ENCODE measurements at places on chromosomes 2 and 18.

- no peak for DNase-seq
Measured at GRCh38 chr18:79389689-79390088, 6.0 kb upstream of the NFATC1 start.

DNA sequence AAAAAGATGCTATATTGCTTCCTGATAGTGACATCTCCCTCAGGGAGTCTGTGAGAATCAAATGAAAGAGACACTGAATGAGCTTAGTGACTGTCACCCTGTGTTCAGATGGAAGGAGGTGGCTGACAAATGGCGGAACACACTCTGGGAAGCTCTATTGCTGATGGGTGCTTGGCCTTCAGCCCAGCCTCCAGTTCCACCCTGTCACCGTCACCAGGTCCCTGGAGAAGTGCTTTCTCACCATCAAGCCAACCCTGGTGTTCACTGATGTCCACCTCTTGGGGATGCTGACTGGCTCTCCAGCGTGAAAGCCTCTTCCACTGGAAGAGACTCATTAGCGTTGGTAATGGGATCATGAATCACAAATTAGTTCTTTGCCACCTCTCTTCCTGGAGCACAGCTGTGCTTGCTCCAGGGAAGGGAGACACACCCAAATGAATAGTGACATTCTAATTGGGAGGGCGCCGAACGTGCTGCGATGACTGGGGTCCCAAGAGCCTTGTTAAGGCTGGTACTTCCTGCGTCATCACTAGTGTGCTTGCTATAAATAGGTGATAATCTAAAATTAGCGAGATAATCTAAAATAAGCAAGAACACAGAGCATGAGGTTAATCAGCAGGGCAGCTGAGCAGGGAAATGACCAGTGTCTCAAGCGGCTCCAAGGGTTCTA lies 154.0 kb downstream of the CLIP4 start:
- DNase-seq, result no peak

DNA sequence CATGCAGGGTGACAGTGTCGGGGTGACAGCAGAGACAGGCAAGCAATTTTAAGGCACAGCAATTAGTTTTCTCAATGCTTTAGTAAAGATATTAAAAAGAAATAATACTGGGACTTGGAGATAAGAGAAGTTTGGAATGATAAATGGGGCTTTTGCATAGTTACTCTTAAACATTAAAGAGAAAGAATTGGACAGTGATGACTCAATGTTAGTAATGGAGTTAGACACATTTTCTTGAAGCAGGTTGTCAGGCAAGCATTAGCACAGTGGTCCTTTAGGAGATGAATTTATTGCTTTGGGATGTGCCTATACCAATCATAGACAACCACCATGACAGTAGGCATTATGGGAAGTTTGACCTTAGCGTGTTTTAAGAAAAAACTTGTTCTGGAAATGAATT lies 228.3 kb upstream of the RAB12 start:
- DNase-seq, result no peak

DNA sequence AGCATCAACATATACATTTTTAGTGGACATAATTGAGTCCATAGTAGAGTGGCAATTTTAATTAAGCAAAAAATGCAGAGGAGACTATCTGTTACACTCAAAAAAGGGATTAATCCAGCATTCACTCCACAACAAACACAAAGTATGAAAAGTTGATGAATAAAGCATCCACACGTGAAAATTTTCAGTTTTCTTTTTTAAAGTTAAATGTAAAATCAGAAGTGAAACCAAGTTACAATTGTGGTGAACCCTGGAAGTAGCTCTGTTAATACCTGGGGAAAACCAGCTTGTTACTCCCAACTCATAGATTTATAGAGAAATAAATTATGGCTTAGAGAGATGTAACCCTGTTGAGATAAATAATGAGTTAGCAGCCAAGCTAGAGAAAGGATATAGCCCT lies 807.8 kb downstream of the TRIB2 start:
- DNase-seq, result no peak

DNA sequence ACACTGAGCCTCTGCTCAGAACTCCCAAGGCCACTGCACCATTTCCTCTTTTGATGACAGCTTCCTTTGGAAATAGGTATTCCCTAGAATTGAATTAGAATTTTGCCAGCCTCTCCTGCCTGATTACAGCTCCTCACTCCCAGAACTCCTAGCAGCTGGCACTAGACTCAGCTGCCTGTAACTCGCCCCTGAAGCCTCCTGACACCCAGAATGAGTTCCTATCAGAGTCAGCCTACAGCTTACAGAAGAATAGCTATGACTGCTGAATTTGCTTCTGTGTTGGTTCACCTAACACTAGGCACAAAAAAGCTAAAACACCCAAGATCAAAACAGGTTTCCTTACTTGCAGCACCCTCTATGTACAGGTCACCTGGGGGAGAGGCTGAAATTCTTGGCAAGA lies 108.2 kb upstream of the PTPRM start:
- no peak for DNase-seq

DNA sequence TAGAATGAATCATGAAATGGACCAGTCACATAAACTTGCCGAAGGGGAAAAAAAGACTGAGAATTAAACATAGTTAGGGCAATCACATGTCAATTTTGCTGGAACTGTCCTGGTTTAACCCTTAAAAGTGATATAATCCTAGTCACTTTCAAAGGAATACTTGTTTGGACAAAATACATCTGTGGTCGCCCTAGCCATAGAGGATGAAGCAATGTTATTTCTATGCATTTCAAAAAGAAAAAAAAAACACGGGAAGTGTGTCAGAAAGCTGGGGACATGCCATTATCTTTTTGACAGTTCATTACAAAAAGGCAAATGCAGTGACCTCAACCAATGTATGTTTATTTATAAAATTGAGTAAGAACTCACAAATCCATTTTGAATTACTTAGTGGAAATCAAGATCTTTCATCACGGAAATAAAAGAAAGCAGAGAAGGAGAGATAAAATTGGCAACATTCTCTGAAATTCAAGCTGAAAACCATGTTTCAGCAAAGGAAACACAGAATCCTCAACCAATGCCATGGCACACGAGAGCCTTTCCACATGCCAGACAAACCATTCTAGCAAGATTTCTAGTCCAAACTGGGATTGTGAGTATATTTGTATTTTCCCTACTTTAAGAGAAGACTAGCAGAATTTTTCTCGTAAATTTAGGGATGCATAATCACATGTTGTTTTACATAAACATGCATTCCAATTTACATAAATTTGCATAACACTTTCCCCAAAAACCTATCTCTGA lies 854.3 kb upstream of the ACVR2A start:
- DNase-seq, result no peak

GRCh38 chr2:11128243-11128951 lies 26.9 kb upstream of the SLC66A3 start:
- no peak for DNase-seq

GRCh38 chr2:149464396-149464795 lies 123.2 kb downstream of the MMADHC start:
- DNase-seq, result no peak

- DNase-seq, result no peak
Measured at GRCh38 chr2:98654699-98655495, 46.5 kb downstream of the UNC50 start.

DNA sequence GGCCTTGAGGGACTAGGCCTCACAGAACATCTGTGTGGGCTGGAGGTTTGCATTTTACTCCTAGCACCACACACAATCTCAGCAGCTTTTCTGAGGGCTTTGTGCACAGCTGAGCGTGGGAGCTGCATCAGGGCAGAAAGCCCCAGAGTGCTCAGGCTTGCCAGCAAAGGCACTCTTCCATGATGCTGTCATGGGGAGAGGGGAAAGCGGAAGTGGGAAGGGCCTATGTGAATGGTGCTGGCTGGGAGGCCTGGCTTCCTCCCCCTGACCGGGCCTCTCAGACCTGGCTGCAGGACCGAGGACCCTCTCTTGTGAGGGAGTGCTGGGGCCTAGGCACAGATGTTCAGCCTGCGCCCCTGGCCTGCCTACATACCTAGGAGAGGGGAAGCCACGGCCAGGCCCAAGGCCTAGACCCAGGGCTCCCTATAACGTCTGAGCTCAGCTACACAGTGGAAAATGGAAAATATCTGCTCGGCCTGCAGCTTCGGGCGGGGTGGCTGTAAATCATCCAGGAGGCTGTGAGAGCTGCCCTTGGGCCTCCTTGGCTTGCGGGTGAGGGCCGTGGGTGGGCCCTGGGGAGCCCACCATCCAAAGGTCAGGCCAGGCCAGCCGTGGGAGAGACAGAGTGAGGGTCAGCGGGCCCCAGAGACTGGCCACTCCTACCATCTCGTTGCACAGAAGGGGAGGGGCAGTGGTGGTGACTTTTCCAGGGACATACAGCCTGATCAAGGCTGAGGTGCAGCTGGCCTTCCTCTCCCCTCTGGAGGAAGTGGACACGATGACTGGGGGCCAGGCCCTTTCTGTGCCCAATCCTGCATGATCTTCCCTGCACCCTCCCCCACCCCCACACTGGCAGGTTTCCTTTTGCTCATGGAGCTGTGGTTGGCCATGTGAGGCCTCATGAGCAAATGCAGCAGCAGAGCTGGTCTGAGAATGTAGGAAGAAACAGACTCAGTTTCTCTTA lies 22.8 kb downstream of the GLI2 start:
- DNase-seq, result no peak

GRCh38 chr18:27948986-27949385 lies 227.9 kb downstream of the CDH2 start:
- no peak for DNase-seq

DNA sequence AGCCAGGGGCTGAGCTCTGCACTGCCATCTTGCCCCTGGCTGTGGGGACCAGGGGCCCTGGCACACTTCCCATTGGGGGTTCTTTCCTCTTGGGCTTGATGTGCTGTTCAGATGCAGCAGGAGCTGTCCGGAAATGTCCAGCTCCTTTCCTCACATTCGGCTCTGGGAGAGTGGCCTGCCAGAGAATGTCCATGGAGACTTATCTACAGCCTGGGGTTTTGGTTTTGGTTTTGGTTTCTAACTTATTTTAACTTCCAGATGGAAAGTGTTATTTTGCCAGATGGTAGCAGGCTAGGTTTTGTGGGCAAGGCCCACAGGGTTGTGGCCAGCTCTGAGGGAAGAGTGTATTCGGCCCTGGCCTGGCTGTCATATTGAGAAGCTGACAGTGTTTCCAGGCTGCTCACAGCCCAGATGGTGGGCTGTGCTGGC lies 177.3 kb downstream of the ANKRD30B start:
- DNase-seq, result no peak

GRCh38 chr2:181724662-181725061 lies 44.3 kb upstream of the NEUROD1 start:
- DNase-seq, result no peak

DNA sequence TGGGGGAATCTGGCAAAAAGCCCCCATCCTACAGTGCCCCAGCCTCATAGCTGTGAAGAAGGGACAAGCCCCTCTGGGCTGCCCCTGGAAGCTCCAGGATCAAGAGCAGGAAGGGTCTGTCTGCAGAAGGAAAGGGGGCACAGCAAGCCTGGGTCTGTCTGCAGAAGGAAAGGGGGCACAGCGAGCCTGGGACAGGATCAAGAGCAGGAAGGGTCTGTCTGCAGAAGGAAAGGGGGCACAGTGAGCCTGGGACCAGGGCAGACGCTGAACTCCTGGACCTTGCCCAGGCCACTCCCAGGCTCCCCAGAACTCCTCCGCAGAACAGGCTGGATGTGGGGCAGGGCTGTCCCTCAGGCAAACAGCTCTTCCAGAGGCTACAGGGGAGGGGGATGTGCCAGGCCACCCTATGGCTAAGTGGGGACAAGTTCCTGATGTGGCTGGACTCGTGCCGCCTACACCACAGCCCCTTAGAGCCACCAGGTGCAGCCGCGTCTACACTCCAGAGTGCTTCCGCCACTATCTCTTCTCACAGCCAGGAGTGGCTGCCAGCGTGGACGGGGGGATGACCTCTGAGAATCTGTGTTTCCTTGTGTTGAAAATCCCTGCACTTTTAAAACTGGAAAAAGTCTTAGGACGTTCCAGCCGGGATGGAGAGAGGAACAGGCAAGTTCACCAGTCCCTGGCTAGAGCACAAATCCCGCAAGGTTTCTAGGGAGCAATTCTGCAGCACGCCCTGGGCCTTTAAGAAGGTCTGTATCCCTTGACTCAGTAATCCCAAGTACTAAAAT lies 20.8 kb downstream of the KIF1A start:
- DNase-seq, result no peak

- no peak for DNase-seq
Measured at GRCh38 chr2:64461271-64462058, 7.5 kb downstream of the LGALSL start.

DNA sequence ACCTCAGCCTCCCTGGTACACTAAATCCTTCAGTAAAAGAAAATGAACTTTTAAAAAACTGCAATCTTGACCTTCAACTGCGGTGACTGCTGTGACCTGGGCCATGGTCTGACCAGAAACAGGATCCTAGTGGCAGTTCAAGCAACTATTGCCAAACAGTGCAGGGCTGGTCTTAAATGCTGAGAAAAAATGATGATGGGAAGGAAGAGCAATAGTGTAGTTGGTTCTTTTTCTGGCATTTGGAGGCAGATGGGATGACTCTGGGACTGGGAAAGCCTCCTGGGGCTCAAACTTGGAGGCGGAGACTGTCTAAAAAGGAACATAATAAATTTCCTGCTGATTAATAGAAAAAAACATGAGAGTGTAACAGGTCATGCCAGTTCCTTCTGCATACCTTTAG lies 45.4 kb downstream of the CHN1 start:
- DNase-seq, result no peak

DNA sequence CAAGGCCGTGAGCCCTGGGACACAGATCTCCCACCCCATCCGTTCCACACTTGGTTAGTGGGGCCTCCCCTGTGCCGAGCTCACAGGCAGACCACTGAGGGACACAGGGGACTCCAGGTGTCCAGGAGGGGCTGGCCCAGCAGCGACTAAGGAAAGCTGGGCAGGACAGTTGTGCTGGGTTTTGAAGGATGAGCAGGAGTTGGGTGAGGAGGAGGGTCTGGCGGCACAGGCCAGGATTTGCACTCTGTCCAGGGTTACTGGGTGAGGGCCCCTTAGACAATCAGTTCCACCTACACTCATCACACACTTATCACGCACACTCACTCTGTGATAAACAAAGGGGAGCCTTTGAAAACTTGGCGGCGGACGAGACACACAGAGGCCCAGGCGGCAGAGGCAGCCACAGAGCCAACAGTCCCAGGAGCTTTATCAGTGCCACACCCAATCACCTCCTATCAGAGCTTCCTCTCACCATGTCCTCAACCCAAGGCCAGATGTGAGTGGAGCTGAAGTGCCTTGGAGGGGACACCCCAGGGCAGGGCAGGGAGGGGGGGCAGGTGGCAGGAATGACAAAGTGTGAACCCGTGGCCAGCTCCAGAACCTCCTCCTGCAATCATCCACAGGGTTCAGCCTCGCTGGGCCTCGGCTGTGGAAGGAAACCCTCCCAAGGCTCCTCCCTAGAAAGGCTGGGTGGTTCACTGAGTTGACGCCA lies 26.6 kb downstream of the BIN1 start:
- DNase-seq, result no peak

- no peak for DNase-seq
Measured at GRCh38 chr18:79000997-79001396, 21.4 kb downstream of the SALL3 start.

- DNase-seq, result no peak
Measured at GRCh38 chr18:69599377-69599776, 198.7 kb downstream of the DOK6 start.

DNA sequence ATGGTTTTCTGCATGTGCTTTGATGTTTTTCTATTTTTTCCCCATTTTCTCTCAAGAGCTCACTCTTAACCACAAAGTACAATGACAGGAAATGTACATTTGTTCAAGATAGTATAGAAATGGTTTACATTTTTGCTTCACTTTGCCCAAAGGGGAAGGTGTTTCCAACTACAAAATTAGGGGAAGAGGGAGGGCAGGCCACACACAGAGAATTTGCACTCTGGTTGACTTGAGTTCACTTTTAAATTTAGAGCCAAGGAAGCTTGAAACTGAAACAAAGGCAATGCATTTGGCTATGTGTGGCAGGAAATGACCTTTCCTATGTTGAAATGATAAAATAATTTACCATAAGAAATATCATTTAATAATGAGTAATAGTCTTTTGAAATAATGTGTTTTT lies 19.1 kb upstream of the VIT start:
- no peak for DNase-seq
